ENCODE measurements at places on chromosomes 11 and 22.

DNA sequence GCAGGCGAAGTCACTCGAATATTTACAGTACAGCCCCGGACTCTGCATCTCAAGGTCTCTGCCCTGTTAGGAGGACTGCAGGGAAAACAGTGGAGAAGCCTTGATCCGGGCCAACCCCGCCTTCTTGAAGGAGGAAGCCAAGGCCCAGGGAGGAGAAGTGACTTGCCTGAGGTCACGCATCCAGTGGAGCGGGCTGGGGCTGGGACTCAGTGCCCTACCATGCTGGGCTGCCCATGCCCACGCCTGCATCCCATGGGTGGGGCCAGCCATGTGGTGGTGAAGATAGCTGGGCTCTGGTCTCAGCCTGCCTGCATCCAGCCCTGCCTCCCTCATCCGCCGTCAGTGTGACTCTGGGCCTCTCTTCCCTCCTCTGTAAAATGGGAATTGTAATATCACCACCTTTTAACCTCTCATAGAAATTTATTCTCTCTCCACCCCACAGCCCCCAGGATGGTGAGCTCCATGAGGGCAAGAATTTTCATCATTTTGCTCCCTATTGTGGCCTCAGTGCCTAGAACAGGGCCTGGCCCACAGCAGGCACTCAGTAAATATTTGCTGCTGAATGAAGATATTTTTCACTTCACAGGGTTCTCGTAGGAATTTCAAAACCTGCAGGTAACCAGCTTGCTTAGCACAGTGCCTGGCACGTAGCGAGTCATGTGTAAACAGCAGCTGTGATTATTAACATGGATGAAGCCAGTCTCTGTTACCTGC, 57.3 kb downstream of the OTOG start:
- no peak for DNase-seq

DNA sequence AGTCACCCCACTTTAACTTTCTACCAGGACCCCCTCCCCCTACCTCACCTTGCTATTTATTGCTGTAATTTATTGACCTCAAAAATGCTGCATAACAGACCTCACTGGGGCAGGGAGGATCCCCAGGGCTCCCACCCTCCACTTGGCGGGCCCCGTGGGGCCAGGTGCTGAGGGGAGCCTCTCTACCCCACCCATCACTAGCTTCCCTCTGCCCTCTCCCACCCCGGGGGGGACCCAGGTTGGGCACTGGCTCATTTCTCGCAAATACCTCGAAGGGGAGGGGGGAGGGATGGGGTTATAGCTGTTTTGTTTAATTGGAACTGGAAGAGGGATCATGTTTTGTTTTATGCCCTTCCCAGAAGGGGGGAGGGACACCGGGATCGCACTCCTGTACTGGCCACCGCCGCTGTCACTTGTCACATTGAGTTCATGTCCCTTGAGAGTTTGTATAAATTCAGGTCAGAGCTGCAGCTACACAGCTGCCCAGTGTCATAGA, 16.3 kb upstream of the TMEM191C start:
- no peak for DNase-seq

- no peak for DNase-seq
Measured at GRCh38 chr11:75344761-75345454, 6.6 kb downstream of the ARRB1 start.

DNA sequence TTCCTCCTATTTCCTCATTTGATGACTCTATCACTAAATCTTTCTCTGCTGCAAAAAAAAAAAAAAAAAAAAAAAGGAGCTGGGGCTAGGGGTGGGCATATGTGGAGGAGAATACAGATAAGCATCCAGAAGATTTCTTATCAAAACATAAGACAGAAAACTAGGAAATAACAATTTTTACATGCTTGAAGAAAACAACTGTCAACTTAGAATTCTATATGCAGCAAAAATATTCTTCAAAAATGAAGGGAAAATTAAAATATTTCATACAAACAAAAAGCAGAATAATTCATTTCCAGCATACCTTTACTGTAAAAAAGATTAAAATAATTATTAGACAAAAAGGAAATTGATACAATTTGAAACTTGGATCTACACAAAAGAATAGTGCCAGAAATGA, 38.7 kb downstream of the GDPD4 start:
- no peak for DNase-seq

DNA sequence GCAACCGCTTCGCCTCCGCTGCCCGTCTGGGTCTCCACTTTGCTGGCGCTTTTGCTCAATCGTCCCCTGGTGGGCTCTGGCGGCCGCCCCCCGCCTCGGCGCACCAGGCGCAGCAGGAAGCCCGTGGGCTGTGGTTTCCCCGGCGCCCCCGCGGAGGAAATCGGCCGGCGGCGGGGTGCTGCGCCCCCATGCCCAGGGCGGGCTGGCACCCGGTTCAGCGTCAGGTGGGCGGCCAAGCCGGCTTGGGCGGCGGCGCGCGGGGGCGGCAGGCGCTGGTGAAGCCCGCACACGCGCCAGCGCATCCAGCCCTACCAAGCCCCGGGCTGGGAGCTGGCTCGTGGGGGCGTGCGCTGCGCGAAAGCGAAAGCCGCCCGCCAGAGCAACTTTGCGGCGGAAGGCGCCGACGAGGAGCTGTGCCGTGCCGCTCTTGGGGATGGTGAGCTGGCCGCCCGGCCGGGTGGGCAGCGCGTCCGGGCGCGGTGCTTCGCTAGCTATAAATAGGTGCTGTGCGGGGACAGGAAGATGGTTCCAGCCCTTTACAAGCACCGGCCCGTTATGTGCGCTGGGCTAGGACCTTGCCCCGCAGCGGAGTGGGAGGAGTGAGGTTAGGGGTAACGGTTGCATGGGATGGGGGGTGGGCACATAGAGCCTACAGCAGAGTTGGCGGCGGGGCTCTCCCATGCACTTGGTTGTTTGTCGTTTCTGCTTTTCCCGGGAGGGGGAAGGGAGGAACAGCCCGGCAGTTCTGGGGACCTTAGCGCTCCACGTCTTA, 25.0 kb upstream of the SUSD2 start:
- DNase-seq, result peak; percentile 85

DNA sequence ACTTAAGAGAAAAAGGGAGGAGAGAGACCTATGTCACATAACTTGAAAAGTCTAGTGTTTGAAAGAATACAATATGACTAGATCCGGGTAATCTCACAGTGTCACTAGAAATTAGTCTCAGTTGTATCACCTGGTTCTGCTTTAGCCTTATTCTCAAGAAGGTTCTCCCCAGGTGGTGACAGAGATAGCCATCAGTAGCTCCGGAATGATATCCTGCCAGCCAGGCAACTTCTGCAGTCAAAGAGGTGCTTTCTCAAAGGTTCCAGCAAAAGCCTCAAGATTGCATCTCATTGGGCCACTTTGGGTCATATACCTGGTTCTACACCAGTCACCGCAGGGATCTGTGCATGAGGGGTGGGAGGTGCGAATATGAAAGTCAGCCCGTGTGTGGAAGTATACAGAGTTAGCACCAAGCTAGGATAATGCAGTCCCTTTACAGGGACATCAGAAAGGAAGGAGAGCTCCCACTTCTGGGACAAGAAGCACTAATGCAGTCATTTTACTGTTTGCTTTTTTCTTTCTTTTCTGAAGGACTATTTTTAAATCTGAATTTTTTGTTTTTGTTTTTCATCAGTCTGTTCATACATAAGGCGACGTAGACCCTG, 61.1 kb downstream of the CYB5R2 start:
- DNase-seq, result no peak

DNA sequence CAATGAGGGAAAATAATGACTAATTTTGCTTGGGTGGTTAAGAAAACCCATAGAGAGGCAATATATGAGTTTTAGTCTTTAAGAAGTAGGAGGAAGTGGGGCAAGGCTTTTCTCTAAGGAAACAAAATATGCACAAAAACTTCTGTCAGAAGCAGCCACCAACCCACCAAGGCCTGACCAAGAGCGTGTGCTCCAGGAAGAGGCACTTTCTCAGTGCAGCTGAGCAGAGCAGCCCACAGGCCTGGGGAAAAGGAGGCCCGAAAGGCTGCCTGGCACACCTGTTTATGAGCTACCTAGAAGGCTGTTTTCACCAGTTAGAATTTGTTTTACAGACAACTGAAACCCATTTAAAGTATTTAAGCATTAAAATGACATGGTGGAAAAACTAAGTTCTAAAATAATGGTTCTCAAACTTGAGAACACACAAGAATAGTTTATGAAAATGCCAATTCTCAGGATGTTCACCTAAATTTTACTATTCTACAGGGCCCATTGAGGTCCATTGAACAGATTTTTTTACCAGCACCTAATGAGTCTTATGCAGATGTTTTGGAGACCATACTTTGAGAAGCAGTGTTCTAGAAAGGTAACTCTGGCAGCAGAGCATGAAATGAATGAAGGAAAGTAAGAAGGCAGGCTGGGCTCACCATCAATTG, 160.5 kb upstream of the DDI1 start:
- no peak for DNase-seq
